NCI-H1105 treated with DMSO at 0.1 percent for 48 hours (cell line): ENCODE measurements at places on chromosomes 4 and X.
A peak's percentile ranks its signal among the peaks of the same experiment; 100 is the strongest.

GRCh38 chr4:94678896-94679295 is 78.9 kb upstream of the BMPR1B start:
- no peak for DNase-seq

DNA sequence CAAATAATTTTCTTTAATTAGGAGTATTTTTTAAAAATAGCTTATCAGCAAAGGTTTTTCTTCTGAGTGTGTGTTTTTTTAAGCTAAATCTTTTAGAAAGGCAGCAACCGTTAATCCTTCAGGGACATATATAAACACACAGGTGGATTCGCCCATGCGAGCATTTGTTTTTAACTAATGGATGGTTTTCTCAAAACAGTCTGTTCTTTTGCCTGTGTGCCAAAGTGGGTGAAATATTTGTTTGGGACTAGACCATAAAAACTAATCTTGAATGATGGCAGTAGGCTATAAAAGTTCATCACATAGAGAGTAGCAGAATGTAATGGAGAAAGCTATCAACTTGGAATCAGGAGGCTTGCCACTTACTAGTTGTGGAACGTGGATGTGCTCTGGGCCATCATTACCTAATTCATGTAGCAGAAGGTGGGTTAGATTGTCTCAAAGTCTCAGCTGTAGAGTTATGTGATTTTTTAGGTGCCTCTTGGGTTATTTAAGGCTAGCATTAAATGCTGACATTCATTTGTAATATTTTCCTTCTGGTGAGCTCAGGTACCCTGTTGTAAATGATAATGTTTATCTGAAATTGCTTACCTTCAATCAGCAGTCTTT is 7.4 kb upstream of the TAPT1 start:
- DNase-seq: no peak

- no peak for DNase-seq
Observed at GRCh38 chr4:48446642-48447041, 36.5 kb upstream of the SLC10A4 start.

DNA sequence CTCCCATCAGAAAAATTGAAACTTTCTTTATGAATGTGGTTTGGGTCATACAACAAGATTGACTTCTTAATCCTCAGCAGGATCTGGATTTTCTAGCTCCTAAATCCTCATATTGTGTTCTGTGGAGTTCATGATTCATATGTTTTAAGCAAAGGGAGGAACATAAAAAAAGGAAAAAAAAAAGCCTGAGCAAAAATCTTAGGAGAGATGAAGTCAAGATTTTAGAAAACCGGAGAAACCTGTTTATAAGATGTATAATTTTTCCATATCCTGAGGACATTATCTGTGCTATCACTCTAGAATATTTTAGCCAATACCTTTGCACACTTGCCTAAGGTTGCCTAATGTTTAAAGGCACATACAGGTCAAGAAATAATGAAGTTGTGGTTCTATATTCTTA is 7.0 kb upstream of the EREG start:
- DNase-seq: no peak

- DNase-seq: no peak
Observed at GRCh38 chr4:87937523-87937922, 38.0 kb upstream of the SPP1 start.

DNA sequence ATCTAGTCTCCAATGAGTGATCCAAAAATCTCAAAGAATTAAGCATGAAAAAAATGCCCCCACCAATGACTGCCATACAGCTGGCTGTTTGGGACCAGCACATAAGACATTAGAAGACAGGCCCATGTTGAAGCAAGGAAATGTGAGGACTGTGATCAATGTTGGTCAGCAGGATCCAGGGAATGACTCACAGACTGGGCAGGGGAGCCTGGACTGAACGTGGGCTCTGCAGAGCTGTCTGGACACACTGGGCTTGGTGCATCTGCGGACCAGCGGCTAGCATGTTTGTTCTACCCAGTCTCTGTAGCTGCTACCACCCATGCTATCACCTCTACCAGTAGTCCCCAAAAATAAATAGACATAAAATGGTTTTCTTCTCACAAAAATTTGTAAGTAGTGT is 108.6 kb downstream of the PALLD start:
- no peak for DNase-seq

- peak; percentile 58 for DNase-seq
Observed at GRCh38 chr4:100641336-100641735, 123.5 kb upstream of the EMCN start.

DNA sequence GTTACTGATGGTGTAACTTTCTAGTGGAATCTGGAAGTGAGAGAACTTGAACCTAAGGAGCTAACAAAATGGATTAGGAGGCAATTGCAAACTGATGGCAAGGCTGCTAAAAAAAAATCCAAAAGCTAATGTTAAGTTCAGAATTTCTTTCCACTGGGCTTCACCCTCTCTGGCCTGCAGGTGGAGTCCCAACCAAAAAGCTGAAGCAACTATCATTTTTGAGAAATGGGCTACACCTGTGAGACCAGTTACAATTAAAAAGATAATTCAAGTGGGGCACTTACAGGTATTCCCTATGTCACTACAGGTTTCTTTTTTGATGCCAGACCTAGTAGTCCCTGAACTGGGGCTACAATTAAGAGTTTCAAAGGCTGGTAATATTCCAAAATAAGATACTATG is 142.1 kb upstream of the FTHL17 start:
- no peak for DNase-seq

- DNase-seq: no peak
Observed at GRCh38 chr4:110396963-110397362, 79.0 kb upstream of the ENPEP start.

DNA sequence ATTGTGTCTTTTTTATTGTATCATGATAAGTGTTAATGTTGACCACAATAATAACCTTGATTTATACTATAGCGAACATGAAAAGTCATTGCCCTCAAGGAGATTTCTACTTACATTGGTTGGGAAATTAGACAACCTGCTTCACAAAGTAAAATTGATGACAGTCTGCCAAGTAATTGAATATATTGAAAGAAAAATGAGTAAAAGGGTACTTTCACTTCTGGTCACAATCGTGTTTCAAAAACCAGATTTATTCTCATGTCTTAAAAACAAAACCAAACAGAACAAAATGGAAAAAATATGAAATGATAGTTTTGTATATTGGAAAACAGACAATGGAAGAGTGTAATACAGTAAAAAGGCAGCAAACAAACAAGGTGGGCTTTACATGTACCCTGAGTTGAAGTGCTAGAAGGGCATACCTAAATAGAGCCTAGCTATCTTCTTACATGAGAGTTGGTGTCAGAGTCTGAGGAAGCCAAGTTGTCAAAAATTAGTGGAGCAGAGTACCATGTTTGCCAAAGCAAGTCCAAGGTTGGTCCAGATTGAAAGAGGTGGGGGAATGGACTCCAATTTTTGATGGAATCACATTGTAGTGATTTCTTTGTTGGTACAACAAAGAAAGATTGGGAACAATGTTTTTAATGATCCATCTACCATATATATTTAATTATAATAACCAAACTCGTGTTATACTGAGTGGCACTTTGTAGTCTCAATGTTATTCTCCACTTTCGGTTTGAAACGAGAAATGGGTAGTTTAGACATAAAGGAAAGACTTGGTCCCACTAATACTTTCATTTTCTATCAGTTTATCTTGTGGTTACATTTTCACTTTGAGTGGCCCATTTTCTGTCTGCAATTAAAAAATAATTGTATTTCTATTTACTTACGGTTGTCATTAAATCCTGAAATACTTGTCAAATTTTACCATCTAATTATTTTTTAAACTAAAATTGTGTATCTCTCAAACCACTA is 775.6 kb downstream of the STIM2 start:
- DNase-seq: no peak

DNA sequence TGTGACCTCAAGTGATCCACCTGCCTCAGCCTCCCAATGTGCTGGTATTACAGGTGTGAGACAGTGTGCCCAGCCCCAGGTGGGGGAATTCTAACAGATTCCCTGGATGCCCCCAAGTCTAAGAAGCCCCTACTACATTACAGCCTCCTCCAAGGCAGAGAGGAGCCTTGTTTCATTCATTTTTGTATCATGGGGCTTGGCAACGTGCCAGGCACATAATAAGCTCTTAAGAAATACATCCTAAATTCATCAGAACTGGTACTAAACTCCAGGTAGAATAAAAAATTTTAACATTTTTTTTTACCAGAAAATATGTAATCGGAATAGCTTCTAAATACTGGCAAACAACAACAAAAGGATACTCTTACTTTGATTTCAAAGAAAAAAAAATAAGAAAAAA is 127.1 kb downstream of the CHIC2 start:
- DNase-seq: no peak

DNA sequence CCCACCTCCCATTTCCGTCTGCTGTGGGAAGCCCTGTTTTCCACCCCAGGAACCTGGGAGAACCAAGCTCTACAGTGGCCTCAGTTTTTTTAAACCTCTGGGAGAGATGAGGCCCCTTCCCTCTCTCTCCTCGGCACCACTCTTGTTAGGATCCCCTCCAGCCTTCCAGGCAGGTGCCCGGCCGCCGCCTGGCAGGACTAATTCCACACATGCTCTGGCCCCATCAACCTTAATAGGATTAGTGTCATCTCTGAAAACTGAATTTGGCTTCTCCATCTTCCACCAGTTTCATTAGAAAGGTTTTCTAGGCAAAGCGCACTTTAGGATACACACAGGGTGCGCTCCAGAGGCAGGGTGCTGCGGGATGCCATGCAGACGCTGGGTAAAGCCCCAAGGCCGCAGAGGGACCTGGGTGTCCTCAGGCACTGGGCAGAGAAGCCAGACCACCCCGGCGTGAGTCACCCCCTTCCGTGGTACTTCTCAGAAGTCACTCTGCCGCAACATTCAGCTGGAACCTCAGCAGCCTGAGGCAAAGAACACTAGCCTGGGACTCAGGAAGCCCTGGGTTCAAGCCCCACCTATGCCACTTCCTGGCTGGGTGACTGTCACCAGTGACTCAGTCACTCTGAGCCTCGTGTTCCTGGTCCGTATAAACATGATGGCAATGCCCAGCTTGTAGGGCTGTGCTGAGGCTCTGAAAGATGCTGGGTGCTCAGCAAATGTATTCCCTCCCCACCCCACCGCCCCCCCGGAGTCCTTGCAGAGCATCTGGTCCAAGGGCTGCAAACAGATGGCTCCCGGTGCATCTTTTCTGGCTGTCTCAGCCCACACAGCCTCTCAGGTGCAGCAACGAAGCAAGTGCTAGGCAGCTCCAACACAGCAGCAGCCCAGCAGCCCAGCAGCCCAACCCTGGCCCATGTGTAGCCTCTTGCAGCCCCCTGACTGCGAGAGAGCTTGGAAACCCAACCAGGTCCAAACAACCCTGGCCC is 29.1 kb downstream of the PPP2R2C start:
- no peak for DNase-seq

DNA sequence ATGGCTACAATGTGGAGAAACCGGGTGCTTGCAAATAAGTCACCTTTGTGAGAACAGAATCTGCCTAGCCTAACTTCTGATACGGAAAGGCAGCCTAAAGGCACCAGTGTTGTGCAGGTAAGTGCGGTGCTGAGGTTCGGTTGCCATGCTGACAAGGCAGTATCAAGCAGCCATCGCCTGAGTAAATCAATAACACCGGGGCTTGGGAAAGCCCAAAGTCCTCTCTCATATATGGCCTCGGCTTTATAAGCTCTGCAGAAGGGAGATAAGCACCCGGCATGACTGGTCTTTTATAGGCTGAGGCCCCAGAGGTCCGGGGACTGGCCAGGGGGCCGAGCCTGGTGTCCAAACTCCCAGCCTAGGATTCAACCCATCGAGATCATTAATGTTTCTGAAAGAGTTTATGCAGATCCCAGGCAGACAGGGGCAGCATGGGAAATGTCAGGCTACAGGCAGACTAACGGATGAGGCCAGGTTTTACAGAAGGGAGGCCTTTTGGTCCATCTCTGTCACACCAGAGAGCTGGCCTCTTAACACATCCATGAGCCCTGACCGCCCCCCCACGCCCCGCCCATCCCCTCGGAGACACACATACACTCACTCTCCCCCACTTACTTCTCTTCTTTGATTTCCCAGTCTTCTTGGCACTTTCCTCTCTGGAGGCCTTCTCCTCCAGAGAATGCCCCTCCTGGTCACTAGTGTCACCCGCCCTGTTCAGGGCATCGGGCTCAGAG is 38.5 kb downstream of the ELF4 start:
- DNase-seq: no peak

DNA sequence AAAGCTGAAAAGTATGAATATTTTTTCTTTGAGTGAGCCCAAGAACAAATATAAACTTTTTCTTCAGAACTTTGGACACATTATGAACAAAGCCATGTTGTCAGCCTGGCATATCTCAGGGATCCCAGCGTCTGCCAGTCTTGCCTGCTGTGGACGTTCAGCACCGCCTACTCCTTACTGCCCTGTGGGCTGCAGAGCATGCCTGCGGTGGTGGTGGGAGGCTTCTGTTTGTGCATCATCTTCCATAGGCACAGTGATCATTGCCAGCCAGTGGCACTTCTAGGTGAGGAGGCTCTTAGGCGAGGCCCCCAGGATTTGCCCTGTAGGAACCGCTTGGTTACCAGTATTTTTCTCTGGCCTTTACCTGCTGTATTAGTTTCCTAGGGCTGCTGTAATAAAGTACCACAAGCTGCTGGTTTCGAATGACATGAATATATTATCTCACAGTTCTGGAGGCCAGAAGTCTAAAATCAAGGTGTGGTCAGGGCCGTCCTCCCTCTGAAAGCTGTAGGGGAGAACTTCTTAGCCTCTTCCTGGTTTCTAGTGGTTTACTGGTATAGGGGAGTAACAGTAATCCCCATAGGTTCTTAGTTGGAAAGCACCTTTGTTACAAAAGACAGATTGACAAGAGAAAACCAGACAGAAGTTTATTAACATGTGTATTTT is 15.4 kb downstream of the ANXA3 start:
- DNase-seq: no peak

DNA sequence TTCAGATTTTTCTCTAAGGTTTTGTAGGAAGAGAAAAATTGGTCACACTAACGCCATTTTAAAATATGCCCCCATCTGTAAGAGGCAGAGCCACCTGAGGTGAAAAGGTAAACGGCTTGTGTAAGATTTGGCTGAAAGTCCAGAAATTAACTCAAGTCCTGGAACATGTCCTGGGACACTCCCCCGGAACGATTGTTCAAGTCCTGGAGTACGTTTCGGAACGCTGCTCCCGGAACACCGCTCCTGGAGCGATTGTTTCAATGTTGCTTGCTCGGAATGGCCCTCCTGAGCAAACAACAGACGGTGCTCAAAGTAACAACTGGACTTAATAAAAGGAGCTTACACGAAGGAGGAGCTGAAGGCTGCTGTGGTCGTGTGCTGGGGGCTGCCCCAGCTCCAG is 796.5 kb upstream of the SLIT2 start:
- peak; percentile 31 for DNase-seq

GRCh38 chr4:137531986-137532868 is at the start of gene PCDH18:
PCDH18 (minus strand) TSS chr4:137532494; CDS start chr4:137532088, 406 bp downstream.
- DNase-seq: peak; percentile 58

DNA sequence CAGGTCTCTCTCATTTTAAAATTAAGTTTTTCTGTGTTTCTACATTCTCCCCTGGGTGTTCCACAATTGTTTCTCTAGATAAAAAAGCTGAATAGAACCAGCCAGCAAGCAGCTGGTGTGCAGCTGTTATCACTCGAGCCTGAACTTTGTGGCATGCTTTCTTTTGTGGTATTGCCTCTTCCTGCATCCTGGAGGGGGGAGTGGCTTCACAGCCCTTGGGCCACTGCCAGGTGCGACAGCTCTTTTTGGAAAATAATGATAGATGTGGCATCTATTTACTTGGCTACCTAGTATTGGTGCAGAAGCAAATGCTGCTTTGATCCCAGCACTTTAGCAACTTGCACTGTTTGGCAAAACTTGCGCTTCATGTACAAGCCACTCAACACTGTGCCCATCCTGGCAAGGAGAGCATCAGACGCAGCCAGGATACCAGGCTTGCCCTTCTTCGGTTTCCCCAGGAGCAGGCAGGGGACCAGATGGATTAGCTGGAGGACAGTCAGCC is 69.4 kb downstream of the HMGB2 start:
- peak; percentile 89 for DNase-seq
